Activated gamma-delta T cell treated with Interleukin-2 at 50 U/mL for 16 hours (primary cell): ENCODE measurements at places on chromosomes 1 and 21.

DNA sequence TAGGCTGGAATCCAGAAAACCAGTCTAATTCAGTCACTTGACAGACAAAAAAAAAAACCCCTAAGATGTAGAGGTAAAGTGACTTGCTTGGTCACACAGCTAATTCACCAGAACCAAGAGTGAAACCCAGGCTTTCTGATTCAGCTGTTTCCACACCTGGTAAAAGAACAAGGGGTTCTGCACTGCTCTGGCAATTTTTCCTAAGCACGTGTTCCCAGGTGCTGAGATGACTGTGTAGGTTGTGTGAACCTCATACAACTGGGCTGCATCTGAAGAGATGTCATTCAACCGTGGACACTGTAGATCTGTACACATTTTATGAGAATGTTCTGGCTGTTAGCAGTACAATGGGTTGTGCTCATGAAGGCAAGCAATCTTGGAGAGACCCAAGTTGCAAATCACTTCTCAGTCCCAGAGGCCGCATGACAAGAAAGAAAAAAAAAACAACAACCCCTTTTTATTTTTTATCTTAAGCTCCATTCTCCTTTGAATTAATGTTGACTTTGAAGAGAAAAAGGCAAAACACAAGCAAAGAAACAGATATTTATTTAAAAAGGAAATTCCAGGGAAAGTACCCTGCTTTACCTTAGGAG, 95.4 kb downstream of the INTS7 start:
- no peak for DNase-seq

DNA sequence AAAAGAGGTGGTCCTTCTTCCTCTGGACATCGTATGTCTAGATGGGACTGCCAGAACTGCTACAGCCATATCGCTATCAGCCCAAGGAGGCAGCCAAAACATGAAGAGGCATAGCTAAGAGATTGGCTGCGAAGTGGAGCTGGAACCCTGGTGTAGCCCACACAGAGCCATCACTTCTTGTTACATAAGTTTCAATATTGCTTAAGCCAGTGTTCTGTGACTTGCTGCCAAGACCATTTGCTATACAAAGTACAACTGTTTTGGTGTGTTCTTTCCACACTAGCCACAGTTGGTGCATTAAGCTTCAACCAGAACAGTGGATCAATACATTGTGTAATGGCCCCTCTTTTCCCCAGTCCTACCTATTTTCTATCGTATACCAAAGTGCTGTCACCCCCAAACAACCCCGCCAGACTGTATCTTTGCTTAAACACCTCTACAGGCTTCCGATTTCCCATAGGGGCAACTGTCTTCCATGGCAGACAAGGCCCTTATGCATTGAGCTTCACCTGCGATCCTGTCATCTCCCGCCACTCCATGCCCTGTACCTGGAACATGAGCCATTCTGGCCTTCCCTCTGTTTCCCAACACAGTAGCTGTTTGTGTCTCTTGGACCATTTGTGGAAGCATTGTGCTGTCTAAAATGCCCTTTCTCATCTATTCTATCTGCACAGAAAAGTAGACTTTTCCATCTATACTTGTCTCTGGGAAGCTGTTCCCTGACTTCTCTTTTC, 241.8 kb downstream of the TTLL7 start:
- DNase-seq = no peak

DNA sequence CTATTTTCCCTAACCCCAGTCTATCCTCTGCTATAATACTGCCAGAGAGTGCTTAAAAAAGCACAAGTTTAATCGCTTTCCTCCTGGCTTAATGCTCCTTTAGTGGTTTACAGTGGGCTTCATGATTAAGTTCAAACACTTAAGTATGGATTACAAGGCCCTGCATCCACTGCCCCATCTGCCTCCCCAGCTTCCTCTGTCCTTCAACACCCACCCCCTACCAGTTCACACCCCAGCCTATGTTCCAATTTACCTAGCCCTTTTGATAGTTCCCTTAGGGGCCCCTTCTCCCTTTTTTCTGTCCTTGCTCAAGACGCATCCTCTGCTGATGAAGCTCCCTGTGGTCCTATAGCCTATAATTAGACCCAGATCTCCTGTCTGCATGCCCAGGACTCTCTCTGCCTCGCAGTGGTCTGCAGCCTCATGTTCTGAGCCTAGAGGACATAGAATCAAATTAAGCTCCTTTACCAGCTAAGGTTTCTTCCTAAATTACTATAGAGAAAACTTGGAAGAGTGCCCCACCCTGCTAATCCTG, 212.5 kb downstream of the FGGY start:
- no peak for DNase-seq

GRCh38 chr21:41076064-41076463, 91.9 kb upstream of the BACE2 start:
- DNase-seq = no peak

DNA sequence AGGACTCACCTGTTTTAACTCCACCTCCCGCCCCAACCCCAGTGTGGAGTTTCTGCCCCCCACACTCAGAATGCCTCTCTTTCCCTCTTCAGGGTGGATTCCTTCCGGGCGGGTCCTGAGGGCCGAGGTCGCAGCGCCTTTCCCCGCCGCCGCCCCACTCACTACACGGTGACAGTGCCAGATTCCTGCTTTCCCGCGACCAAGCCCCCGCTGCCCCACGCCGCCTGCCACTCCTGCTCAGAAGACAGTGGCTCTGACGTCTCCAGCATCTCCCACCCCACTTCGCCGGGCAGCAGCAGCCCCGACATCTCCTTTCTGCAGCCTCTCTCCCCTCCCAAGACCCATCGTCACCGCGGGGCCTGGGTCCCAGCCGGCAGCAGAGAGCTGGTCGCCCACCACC, 16.7 kb downstream of the INAVA start:
- DNase-seq = no peak

DNA sequence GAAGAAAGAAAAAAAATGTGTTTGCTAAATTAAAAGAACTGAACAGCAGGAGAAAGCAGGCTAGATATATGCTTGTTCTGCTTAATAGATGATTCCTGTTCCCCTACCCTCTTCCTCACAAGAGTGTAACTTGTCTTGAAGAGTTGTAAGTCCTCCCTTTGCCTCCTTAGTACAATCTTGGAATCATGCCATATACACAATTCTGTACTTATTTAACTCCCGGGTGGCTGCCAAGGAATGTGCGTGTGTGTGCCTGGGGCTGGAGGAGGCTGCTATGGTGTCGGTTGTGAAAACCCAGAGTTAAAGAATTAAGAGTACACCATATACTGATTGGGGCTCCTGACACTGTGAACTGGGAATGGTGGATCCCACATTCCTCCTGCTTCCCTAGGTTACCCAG, 194.2 kb downstream of the SIPA1L2 start:
- no peak for DNase-seq

- DNase-seq = no peak
These were observed 17.2 kb downstream of the SPOCD1 start for GRCh38 chr1:31798433-31799195.

GRCh38 chr1:157993147-157993917, at the start of gene KIRREL1:
Gene KIRREL1, plus strand, starts transcription at chr1:157993645. Its CDS starts 32 bp downstream, at chr1:157993677.
- no peak for DNase-seq

- no peak for DNase-seq
These were observed at the start of gene NHLH1 for GRCh38 chr1:160366731-160367515. Gene NHLH1, plus strand, starts transcription at chr1:160367071. Its CDS starts 3,661 bp downstream, at chr1:160370732.

DNA sequence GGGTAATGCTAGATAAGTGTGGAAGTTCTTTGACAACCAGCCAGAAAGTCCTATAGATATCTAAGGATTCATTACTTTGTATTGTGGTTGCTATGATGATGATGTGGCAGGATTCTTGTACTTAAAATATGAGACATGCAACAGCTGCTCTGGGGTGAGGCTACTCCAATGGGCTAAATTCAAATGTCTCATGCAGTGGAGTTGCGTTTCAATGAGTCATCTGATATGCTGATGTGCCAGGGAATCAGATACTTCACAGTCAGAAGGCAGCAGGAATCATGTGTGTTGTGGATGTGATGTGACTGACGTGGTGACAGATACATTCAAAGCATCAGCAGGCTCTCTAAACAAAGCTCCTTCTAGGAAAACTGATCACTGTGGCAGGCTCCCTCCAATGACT, 66.5 kb downstream of the TSEN15 start:
- no peak for DNase-seq

GRCh38 chr1:57277681-57278080, 146.2 kb downstream of the DAB1 start:
- DNase-seq = no peak

DNA sequence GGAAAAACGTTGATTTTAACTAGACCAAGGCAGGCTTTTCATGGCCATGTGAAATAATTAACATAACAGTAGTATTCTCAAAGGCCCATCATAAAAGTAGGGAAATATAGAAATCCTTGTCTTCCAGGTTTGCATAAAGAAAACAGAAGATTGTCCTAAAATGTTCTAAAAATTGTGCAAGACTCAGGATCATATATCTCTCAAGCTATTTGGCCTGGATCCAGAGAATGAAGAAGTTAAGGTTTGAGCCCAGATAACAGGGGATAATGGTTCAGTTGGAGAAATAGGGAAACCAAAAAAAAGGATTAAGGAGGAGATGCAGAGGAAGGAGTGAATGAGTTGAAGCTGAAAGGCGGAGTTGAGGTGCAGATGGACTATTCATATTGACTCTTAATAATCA, 555.5 kb upstream of the NR5A2 start:
- no peak for DNase-seq

GRCh38 chr1:51203121-51203873, 32.8 kb upstream of the RNF11 start:
- DNase-seq = no peak

GRCh38 chr1:79375352-79375751, 368.8 kb upstream of the ADGRL4 start:
- DNase-seq = no peak

GRCh38 chr1:42947117-42947516, 11.6 kb downstream of the SLC2A1 start:
- no peak for DNase-seq

- no peak for DNase-seq
These were observed 607.0 kb downstream of the NPHP4 start for GRCh38 chr1:5385096-5385799.

DNA sequence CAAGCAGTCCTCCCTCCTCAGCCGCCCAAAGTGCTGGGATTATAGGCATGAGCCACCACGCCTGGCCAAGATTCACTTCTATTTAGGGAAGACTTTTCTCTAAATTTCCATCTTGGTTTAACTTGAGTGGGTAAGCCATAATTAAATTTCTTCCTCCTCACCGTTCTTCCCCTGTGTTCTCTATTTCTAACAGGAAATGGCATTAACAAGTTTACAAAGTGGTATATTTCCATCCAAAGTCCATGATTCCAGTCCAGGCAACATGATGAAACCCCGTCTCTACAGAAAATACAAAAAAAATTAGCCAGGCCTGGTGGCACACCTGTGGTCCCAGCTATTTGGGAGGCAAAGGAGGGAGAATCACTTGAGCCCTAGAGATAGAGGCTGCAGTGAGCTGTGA, 92.1 kb downstream of the ZFYVE9 start:
- DNase-seq = no peak

- DNase-seq = no peak
These were observed 110.3 kb downstream of the PTPRU start for GRCh38 chr1:29346576-29346975.

DNA sequence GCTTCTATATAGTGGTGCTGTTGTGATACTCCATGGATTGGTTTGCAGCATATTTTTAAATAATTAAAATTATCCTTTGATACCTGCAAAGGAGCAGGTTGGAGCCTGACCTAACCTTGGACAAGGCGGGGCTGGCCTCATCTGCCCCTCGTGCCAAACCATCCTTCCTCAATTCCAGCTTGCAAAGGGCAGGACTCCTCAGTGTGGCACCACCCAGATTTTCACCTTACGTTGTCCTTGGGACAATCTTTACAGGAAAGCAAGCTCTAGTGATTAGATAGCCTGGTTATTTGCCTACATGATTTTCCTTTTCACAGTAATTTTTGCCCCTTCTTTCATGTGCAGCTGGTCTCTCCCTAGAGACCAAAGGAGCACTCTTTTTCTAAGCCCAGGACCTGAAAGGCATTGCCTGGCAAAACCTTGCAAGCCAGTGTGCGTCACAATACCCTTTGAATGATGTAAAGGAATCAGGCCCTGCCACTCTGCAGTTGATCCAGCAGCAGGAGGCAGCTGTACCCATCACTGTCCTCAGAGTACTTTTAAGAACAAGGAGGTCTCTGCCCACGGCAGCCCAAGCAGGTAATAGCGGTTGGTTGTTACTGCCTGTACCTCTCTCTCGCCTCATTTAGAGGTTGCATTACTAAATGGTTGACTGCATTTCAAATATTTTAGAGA, 99.4 kb downstream of the ADSS2 start:
- no peak for DNase-seq

DNA sequence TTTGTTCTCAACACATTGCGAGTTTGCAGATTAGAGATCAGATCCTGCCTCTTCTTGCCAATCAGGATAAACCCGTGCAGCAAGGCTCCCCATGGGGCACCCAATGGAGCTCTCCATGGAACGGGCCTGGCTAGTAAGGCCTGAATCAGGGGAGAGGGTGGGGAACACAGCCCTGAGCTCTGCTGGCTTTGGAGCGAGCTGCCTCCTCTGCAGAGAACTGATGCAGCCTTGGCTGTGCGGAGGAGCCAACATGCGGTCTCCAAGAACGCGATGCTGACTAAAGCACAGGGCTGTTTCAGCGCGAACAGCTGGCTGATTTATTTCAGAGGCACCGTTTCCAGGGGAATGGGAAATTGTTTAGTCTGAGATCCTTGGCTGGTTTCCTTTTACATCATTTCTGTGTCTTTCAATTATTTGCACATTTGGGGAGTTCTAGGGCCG, 139.7 kb downstream of the TSEN15 start:
- DNase-seq = no peak

GRCh38 chr1:54724771-54725170, 9.1 kb downstream of the TTC4 start:
- no peak for DNase-seq

GRCh38 chr1:197284325-197284724, 16.3 kb downstream of the CRB1 start:
- no peak for DNase-seq

DNA sequence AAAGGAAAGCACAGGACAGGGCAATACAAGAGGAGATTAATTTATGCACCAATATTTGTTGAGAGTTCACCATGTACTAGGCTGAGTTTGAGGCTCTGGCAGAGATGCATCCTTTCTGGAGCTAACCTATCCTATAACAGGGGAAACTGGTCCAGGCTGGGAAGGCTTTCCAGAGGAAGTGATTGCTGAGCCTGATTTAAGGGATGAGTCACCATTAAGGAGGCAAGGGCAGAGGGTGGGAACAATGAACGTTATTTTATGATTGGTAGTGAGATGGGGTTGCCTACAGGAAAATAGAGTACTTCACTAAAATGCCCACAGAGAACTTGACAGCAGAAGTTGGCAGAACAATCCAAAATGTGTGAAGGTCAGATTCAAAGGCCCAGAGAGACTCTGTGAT, 141.4 kb downstream of the PLPP3 start:
- DNase-seq = no peak

GRCh38 chr1:196608390-196609369, at the start of gene KCNT2:
Gene KCNT2, minus strand, starts transcription at chr1:196608440. Its CDS starts 131 bp downstream, at chr1:196608309.
- DNase-seq = no peak
